Stimulated activated effector memory CD8-positive, alpha-beta T cell treated with anti-CD3 and anti-CD28 coated beads, Interleukin-12 subunit alpha, Interleukin-12 subunit beta, amount 100 ng/mL, for 72 hours (primary cell): ENCODE measurements at places on chromosomes 6 and 20.
A peak's percentile ranks its signal among the peaks of the same experiment; 100 is the strongest.

- no peak for DNase-seq
Observed at GRCh38 chr20:43022568-43022967, 167.1 kb downstream of the PTPRT start.

DNA sequence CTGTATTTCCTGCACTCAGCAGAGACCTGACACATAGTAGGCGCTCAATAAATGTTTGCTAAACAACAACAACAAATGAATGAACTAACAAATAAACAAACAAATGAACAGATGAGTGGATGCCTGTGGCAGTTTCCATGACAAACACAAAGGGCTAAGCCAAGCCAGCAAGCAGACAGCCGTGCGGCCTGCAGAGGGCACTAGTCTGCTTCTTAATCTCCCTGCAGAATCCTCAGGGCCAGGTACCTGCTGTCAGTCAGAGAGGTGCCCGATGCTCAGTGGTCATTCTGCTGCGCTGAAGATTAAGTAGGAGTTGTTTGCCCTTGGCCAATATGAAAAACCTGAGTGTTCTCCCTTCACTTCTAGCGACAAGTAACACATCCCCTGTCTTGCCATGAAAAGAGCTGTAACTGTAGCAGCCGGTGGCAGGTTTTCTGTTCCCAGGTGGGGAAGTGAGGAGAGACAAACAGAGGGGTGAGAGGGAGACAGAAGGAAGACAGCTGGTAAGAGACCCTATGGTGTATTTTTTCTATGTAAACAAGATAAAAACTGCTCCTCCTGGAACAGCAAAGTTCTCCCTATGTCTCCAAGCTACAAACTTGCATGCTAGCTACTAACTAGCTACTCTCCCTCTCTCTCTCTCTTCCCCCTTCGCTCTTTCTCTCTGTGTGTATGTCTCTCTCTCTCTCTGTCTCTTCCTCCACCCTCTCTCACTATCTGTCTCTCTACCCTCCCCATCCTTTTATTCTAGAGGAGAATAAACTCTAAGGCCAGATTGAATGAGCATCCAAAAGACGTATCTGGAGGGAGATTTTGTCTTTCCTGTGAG, at the start of gene MC3R:
MC3R (plus strand) TSS at position 779 of the 829 bp plus-strand sequence. CDS start 112 bp downstream, outside the sequence.
- DNase-seq = peak; percentile 52

GRCh38 chr20:1841554-1842140, 53.6 kb upstream of the SIRPA start:
- no peak for DNase-seq

GRCh38 chr20:20024942-20025341, 7.8 kb downstream of the NAA20 start:
- DNase-seq = no peak

GRCh38 chr6:116405652-116406356, 35.1 kb downstream of the DSE start:
- DNase-seq = no peak

DNA sequence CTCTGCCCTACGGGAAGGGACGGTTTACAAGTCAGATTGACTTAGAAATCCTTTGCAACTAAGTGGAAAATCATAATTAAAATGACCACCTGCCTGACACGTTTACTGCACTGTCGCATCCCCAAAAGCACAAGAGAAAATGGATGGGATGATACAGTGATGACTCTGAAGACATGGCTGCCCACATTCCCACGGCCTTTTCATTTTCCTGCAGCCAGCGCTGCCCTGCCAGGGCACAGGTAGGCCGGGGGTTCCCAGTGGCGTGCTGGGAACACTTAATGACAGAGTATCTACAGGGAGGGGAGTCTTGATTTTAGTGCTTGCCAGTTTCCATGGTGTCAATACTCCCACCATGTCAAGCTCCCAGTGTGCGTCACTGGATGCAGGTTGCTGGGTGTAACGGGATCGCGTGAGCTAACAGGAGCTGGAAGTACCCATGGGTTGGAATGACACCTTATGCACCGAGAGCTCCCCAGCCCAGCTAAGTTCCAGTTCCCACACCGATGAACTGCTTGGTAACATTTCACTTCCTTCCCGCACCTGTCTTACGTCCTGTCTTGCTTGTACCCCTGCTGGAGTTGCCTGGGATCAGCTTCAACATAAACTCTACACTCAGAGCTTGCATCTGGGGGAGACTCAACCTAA, 129.0 kb downstream of the ANKRD60 start:
- DNase-seq = no peak

DNA sequence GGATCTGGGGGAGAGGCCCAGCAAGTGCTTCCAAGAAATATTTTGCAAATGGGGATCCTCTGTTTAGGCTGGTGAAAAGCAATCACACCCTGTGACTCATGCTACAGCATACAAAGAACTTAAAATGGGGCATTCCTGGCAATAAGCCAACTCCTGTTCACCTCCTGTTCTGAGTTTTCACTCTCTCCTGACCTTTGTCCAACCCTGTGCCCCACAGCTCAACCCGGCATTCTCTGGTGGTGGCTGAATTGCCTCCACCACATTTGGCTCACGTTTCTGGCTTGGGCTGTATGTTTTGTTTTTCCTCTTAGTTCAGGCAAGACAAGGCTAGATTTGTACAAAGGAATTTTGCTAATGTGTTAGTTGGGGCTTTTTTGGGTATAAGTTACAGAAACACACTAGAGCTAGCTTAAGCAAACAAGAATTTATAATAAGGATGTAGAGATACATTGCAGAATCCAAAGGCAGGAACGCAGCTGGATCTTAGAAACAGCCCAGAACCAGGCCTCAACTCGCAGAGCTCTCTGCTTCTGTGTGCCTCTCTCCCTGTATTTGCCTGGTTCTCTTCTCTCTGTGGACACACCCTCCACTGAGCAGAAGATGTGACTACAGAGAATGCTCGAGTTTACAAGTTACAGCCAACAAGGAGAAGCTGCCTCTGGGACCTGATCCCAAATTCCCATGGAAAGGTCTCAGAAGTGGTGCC, 9.4 kb downstream of the ABCC10 start:
- DNase-seq = no peak

GRCh38 chr6:14622085-14622484, 504.5 kb downstream of the CD83 start:
- DNase-seq = no peak

DNA sequence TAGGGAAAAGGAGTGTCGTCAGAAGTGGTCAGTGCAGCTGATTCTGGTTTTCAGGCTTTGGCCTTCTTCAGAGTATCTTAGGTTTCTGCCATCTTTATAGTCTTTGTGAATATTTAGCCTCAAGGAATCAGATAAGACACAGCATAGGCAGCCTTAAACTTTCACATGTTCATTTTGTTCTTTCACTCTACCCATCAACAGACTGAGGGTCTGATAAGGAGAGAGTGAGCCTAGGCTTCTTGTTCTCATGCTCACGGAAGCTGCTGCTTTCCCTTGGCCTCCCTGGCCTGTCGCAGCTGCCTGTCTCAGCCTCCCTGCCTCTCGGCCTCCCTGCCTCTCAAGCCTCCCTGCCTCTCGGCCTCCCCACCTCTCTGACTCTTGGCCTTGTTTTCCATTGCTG, 20.1 kb downstream of the RTF2 start:
- no peak for DNase-seq

DNA sequence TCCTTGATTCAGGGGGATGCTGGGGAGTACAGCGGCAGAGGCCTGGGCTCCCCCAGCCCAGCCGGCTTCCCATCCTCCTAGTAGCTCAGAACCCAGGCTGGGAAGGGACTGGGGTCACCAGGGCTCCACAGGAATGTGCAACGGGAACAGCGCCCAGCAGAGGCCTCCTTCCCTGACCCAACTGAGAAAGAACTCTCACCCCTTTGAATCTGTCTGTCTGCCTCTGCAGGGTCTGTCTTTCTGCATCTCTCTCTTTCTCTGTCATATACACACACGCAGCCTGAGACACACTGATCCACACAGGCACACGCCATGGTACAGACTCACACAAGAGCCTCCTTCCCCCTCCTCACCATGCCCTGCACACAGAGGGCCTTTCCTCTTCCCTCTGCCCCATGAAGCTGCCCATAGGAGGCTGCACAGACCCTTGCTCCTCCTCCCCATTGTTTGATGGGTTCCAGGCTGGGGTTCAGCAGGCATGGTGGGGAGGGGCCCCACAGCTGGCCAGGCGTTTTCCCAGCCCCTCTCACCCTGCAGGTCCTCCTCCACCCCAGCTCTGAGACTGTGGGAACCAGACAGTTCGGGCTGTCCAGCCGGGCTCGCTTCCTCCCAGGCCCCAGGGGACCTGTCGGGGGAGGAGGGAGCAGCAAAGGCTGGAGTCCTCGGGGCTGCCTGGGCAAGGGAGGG, 2.8 kb downstream of the FOXS1 start:
- DNase-seq = no peak

GRCh38 chr20:12687476-12687875, 321.3 kb upstream of the SPTLC3 start:
- no peak for DNase-seq

DNA sequence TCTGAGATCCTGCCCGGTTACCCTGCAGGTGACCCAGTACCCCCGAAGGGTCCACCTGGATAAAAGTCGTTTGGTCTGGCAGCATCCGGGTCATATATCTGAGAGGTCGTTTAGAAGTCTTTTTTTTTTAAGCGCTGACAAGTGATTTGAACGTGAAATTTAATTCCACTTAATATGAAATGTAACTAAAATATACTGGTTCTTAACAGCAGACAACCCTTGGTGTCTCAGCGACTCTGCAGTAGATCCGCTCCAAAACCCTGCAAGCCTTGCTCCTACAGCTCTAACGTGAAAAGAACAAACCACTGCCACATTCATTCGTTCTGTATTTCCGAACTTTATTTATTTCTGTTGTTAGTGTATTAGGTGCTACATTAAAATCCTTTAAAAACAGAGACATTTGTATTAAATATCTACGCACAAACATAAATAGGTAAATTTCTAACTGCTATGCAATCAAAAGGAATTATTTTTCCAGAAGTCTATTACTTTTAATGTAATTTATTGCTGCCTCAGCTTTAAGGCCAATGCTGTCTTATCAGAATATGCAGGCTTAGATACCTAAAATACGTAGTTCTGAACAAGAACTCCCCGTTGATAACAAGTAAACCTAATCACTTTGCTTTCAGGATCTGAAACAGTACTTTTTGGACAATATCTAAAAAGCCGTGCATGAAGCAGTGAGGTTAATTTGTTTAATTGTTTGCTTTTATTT, 33.5 kb upstream of the TCF21 start:
- no peak for DNase-seq

GRCh38 chr6:144119376-144119775, 24.0 kb upstream of the SF3B5 start:
- no peak for DNase-seq

DNA sequence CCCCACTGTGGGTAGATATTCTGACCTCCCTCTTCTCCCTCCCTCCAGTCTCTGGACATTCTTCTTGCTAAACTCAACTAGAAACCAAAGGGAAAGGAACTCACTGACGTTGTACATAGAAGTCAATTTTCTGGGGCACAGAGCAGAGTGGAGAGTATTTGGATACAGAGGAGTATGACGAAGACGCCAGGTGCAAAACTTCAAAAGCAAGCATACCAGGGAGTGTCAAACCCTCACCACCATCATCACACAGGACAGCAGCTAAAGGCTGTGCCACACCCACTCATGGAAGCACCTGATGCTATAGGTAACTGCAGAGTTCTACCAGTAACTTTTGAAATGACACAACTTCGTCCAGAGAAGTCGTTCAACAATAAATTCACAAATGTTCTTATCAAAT, 64.8 kb downstream of the FYN start:
- peak; percentile 46 for DNase-seq

GRCh38 chr6:53284901-53285300, 63.8 kb downstream of the ELOVL5 start:
- DNase-seq = no peak

- no peak for DNase-seq
Observed at GRCh38 chr6:118660218-118660569, 8.8 kb upstream of the CEP85L start.

DNA sequence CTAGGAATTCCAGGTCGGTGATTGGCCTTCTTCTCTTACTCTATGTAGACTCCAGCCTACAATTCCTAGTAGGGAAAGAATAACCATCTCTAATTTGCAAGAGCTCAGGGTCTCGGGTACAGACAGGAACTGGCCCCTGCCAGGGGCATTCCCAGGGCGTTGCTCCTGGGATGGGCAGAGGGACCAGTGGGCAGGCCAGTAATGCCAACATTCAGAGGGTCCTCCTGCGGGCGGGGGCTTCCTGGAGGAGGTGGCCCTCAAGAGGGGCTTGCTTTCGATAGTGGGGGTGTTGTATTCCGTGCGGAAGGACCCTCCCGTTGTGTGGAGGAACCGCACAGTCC, 129.8 kb upstream of the PRND start:
- no peak for DNase-seq

DNA sequence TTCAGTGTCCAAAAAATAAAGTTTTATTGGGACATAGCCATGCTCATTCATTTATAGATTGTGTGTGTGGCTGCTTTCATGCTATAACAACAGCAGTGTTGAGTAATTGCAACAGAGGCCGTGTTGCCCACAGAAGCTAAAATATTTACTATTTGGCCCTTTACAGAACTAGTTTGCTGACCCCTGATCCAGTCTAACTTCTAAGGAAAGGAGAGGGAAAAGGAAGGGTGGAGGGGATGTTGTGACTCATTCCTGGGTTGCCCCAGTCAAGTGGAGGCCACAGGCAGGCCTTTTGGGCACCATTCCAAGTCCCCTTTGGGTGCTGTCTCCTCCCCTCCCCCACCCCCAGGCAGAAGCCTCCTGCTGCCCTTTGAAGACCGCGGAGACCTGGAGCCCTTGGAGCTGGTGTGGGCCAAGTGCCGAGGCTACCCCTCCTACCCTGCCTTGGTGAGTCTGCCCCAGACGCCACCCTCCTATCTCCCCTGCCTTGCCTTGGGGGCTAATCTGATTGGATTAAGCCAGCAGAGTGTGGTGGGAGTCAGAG, 28.4 kb downstream of the BRPF3 start:
- DNase-seq = no peak

- peak; percentile 70 for DNase-seq
Observed at GRCh38 chr6:83536034-83536646, 23.8 kb downstream of the PRSS35 start.

DNA sequence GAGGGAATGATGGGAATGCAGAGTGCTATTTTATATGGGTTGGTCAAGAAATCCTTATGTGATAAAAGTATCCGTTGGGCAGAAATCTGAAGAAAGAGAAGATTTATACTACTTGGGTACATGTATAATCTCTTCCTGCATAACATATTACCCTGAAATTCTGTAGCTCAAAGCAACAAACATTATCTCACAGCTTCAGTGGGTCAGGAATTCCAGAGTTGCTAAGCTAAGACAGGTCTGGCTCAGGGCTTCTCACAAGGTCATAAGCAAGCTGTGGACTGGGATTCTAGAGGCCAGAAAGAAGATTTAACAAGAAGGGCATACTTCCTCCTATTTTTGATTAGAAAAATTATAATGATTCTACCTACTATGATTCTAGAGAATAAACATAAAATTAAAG, 172.5 kb upstream of the THEMIS start:
- no peak for DNase-seq
